LoVo (cell line): ENCODE measurements at places on chromosomes 13 and 19.

GRCh38 chr13:111611651-111612050 lies 291.2 kb downstream of the TEX29 start:
- DNase-seq: no peak

GRCh38 chr19:14795078-14795721 lies 16.8 kb upstream of the ADGRE2 start:
- DNase-seq: no peak

- no peak for DNase-seq
Observed at GRCh38 chr19:55491546-55492360, 3.5 kb downstream of the SSC5D start.

- no peak for DNase-seq
Observed at GRCh38 chr19:11504502-11505031, 1.1 kb downstream of the ZNF653 start.

- DNase-seq: peak; percentile 57
Observed at GRCh38 chr19:54517483-54517882, 14.9 kb downstream of the LAIR2 start.

DNA sequence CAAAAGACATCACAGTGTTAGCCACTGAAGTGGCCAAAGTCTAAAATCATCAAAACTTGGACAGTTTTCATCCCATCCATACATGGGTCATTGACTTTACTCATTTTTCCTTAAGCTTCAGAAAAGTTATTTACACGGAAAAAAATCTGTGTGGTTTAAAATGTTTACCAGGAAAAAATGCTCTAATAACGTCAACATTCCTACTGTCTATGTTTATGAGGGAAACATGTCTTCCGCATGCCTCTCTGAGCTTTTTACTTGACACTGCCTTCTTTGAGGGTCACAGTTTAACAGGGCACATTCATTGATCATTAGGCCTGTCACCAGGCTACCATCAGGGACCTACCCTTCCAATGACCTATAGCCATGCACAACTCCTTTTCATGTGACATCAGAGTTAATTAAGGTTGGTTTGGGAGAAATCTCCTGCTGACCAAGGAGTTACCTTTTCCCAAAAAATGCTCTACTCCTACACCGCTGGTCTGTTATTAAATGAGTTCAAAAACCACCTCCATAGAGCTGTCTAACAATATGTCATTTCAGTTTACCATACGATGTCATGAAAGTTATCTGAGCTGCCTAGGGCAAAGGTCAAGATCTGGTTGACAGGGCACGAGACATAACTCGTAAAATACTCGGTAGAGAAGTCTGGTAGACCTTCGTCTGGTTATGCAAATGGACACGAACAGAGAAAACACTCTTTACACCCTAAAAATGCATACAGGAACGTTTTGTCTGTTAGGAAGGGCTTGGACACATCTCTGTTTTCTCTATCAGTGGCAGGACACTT lies 17.8 kb downstream of the FLT1 start:
- peak; percentile 42 for DNase-seq
